Right lobe of liver (tissue), 6 donors: ENCODE measurements at places on chromosomes 7 and 10. TPM values are rescaled to one million over a fixed set of nuclear protein-coding genes. Genes with fewer than 3 reads are reported as not detected.

Gene AKR1C8
- 18.0 TPM for total RNA-seq

Gene TUBAL3
- not detected for total RNA-seq

DNA sequence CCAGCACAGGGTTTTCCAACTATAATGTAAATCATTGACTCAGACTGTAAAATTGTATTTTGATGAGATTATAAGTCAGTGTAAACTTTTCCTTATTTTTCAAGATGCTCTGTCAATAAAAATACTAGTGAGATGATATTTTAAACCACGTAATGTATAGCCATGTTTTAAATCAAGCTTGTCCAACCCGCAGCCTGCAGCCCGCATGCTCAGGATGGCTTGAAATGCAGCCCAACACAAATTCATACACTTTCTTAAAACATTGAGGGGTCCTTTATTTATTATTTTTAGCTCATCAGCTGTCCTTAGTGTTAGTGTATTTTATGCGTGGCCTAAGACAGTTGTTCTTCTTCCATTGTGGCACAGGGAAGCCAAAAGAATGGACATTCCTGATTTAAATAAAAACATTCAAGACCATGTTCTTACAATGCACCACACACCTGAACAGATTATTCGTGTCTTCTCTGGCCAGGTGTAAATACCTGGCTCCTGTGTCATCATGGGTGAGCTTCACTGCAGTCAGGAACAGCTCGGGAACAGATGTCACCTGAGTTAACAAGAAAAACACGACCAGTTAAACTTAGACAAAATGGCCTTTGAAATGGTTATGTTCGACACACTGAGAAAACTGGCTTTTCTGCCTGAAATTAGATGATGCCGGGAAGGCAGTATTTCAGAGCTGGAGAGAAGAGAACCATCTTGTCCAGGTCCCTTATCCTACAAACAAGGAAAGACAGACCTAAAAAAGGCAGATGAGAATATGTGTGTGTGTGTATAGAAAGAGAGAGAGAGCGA is 5.9 kb downstream of the PITRM1 start:
- DNase-seq, result no peak

- DNase-seq, result no peak
Observed at GRCh38 chr10:125289461-125289860, 129.1 kb upstream of the CTBP2 start.
